ENCODE measurements at places on chromosomes 1 and 21.

- DNase-seq, result no peak
Observed at GRCh38 chr21:44947930-44948331, 8.1 kb downstream of the SLX9 start.

DNA sequence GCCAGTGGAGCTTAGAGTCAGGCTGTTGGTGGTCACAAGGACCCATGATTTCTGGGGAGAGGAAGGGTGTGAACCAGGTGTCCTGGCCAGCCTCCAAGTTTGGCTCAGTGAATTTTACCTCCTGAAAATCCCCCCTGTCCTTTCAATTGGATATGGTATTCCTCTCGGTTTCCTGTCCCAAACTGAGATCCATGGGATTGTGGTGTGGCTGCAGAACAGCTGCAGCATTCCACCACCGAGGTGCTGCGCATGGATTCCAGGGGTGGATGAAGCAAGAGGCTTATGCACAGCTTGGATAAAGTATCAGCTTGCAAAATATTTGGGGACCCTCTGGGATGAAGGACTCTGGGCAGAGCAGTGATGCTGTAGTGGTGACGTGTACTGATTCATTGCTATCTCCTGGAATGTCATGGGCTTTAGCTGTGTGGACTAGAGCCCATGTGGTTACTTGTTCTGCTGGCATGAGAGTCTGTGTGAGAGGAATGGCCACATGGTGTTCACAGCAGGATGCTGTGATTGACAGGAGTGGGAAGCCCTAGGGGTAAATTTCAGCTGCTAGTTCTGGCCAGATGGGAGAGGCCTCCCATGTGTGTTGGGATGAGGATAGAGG, 148.7 kb upstream of the SPAG17 start:
- DNase-seq, result no peak

GRCh38 chr1:207493212-207493611, 2.7 kb upstream of the CR1 start:
- no peak for DNase-seq

GRCh38 chr1:79777481-79778219, 771.1 kb upstream of the ADGRL4 start:
- DNase-seq, result no peak

GRCh38 chr1:21851430-21852250, 39.6 kb downstream of the LDLRAD2 start:
- no peak for DNase-seq

- peak; percentile 76 for DNase-seq
Observed at GRCh38 chr1:43453442-43454269, at the start of gene HYI. TSS of gene HYI (minus strand) at chr1:43453931. CDS start at chr1:43453793, 138 bp downstream.

- no peak for DNase-seq
Observed at GRCh38 chr1:213997038-213997771, 9.4 kb downstream of the PROX1 start.

DNA sequence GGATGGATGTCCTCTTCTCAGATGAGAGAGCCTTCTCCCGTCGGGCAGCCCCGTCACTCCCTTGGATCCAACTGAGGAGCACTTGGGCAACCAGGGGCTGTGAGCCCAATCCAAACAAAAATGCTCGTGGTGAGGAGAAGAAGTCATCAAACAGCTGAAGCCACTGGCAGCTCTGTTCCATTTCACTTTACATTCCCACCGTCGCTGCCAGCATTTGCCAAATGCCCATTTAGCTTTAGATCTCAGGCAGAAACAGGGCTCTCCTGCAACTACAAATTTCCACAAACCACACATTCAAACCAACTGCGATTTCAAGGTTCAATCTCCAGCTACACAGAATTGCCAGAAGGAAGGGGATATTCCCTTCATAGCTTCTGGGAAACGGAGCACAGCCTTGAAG, 634.6 kb downstream of the SMYD3 start:
- no peak for DNase-seq

DNA sequence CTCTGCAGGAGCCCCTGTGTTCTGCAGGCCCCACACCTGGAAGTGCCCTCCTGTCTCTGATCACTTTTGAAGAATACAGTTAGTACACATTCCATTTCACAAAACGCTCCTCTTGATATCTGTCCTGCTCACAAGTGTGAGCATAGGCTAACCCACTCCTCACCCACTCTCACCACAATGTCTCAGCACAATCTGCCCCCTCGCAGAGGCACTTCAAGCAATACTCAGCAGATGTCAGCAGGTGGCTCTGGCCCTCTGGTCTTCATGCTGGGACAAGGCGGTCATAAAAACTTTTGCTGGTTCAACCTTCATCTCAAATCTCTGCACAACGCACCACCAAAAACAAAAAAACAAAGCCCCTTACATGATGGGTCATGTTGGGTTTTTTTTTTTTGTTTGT, 671.2 kb downstream of the MATN1 start:
- no peak for DNase-seq

- peak; percentile 65 for DNase-seq
Observed at GRCh38 chr1:228101994-228102790, 933 bp downstream of the C1orf35 start.
